Activated T-helper 17 cell treated with anti-CD3 and anti-CD28 coated beads, Interleukin-2, amount 50 U/mL, for 72 hours (primary cell): ENCODE measurements at places on chromosomes 16 and 17. TPM values are rescaled to one million over a fixed set of nuclear protein-coding genes. Genes with fewer than 3 reads are reported as not detected.

ZFHX3 gene
- total RNA-seq, result 0.21 TPM

SERPINF2 gene
- total RNA-seq, result 0.85 TPM

DNA sequence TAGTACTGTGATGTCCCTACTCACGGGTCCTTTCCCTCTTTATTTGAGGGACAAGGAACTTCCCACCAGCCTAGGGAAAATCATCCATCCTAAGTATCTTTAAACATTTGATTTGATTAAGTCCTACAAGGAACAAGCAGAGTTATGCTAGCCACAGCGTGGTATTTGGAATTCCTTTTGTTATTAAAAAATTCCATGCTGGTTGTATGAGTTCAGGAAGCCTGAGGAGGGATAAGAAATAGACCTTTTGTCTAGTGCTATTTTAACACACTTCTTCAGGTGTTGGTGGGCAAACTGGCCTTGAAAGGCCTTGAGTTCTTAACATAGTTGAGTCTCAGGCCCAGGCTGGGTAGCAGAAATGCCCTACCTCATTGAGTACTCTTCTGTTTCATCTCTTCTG is 105.4 kb upstream of the TBX2 start:
- no peak for ATAC-seq

GPR142 gene
- not detected for total RNA-seq

GRCh38 chr16:84750575-84750974 is 50.8 kb downstream of the USP10 start:
- ATAC-seq, result no peak

FAM20A gene
- total RNA-seq, result not detected

DNA sequence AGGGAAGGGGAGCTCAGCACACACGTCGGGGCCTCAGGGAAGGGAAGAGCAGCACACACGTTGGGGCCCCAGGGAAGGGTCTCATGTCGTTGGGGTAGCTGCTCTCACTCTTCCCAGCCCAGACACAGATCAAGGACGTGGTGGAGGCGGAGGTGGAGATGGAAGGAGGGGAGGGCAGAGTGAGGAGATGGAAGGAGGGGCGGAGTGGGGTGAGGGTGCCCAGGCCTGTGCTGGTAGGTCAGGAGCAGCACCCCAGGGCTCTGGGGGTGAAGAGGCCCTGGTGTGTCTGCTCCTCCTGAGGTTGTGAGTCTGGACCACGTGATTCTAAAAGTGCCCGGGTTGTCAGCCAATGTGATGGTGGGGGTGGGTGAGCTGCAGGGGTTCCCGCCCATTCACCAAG is 14.9 kb downstream of the CLCN7 start:
- ATAC-seq, result no peak

TCAP gene
- total RNA-seq, result 2.0 TPM

- ATAC-seq, result no peak
Observed at GRCh38 chr17:74244128-74244527, 29.9 kb upstream of the DNAI2 start.

SPATA22 gene
- total RNA-seq, result not detected

DNA sequence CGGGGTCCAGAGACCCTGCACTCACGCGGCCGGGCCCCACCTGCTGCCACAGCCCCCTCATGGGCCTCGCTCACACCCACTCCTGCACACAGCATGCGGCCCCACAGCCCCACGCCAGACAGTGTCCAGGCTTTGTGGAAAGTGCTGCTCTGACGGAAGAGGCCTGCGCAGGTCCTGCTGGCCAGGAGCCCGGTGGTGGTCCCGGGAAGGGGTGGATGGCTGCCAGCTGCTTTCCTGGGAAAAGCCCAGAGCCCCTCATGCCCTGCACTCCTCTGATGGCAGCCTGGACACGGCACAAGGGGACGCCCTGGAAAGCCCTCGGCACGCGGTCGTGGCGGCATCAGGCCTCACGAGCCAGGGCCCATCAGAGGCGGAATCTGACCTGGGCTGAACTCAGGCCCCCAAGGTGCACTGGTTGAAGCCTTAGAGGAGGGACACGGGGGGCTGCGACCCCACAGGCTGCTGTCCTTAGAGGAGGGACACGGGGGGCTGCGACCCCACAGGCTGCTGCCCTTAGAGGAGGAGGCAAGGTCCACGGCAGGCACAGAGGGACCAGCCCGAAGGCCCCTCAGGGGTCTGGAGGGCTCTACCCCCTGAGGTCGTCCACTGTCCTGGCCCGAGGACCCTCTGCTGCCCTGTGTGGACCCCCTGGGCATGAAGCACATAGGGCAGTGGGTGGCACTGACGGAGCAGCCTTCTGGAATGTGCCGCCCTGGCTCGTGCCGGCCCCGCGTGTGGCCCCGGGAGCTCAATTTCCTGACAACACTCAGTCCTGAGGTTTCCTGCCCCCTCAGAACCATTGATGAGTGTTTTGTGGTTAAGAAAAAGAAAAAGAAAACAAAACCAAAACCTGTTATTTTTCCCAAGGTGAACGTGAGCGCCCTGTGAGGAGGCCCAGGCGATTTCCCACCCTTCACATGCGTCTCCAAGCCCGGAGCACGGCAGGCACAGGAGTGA is 22.1 kb downstream of the SOX8 start:
- peak; percentile 76 for ATAC-seq

DNA sequence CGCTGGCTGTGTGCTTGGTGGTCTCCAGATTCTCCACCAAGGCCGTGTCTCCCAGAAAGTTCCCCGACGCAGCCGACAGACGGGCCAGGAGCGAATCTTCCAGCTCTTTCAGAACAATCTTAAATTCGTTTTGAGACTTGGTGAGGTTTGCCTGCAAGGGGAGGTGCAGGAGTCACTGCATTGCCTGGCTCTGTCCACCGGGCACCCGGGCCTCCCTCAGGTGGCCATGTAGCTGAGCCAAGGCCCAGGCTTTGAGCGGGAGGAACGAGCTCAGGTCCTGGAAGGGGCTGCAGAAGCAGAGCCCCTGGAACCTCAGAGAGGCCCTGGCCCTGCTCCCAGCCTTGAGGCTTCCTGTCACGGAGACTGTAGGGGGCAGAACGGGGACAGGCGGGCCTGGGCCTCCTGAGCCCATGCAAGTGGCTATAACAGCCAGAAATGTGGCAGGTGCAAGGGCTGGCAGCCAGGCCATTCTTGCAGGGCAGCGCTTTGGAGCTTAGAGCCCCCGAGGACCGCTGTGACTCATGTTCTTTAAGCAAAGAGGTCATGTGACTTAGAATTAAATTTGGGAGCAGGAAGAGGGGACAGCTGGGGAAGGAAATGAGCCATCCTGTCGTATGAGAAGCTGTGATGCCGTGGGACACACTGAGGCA is 72.4 kb downstream of the PGS1 start:
- ATAC-seq, result no peak

GRCh38 chr16:71895679-71896365 is 491 bp downstream of the IST1 start:
- ATAC-seq, result peak; percentile 32

- ATAC-seq, result no peak
Observed at GRCh38 chr16:51321251-51321650, 170.2 kb upstream of the SALL1 start.

ESRP2 gene
- 0.15 TPM for total RNA-seq

NAGS gene
- 0.48 TPM for total RNA-seq

- ATAC-seq, result no peak
Observed at GRCh38 chr16:58306327-58306726, 11.5 kb upstream of the PRSS54 start.

OMG gene
- 0.26 TPM for total RNA-seq

DNA sequence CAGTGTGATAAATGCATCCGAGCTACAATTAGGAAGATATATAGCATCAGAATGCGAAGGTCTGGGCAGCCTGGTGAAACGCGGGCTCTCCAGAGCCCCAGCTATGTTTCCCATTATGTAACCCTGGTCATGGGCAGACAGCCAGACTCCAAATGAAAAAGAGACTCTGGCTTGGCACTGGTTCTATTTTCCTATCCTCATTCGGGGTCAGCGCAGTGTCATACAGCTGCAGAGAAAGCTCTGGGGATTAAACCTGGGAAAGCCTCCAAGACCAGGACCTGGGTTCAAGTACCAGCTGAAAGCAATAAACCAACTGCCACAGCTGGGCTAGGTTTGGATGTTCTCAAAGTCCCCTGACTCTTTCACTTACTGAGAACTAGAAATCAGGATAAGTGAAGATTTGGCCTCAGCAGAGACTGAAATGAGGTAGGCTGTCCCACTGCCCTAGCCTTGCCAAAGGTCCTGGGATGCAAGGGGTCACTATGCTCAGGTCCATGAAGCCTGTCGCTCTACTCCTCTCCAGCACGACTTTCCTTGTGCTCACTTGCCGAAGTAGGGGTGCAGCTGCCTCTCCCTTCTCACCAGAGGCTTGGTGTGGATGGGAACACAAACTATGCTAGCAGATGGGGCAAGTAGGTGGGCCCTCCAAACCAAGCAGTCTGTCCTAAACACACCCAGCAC is 123.8 kb downstream of the SMG6 start:
- no peak for ATAC-seq

WNT3 gene
- not detected for total RNA-seq

GRCh38 chr17:82302991-82303943 is 14.1 kb downstream of the CD7 start:
- ATAC-seq, result no peak

C16orf86 gene
- total RNA-seq, result 1.5 TPM

KRT32 gene
- not detected for total RNA-seq

KRT39 gene
- total RNA-seq, result not detected

P2RX1 gene
- 1.6 TPM for total RNA-seq

- no peak for ATAC-seq
Observed at GRCh38 chr16:54389836-54390494, 103.4 kb upstream of the IRX3 start.

HIGD1B gene
- not detected for total RNA-seq

RHBDF2 gene
- 33.3 TPM for total RNA-seq

LYRM9 gene
- total RNA-seq, result 1.4 TPM

ITGA3 gene
- 5.3 TPM for total RNA-seq

DNASE1L2 gene
- 2.4 TPM for total RNA-seq

DNA sequence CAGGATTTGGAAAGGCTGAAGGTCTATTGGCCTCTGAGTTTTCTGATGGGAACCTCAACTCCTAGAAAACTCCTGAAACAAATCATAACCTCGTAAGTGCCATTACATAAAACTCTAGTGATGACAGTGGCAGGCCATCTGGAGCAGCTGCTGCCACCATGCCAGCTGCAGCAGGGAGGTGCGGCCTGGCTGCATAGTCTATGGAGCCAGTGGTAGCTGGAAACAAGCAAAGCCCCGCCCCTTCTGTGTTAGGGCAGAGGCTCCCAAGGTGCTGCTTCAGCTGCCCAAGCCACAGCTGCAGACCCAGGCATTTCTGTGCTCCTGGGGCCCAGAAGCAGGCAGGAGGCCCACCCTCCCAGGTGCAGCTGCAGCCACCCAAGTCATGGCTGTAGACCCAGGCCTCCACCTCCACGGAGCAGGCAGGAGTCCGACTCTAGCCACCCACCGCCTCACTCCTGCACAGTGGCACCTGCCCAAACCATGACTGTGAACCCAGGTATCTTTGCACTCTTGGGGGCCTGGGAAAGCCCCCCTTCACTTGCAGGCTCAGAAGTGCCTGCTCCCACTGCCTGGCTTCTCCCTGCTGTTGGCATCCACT is 254.1 kb upstream of the KCNJ16 start:
- no peak for ATAC-seq

DNA sequence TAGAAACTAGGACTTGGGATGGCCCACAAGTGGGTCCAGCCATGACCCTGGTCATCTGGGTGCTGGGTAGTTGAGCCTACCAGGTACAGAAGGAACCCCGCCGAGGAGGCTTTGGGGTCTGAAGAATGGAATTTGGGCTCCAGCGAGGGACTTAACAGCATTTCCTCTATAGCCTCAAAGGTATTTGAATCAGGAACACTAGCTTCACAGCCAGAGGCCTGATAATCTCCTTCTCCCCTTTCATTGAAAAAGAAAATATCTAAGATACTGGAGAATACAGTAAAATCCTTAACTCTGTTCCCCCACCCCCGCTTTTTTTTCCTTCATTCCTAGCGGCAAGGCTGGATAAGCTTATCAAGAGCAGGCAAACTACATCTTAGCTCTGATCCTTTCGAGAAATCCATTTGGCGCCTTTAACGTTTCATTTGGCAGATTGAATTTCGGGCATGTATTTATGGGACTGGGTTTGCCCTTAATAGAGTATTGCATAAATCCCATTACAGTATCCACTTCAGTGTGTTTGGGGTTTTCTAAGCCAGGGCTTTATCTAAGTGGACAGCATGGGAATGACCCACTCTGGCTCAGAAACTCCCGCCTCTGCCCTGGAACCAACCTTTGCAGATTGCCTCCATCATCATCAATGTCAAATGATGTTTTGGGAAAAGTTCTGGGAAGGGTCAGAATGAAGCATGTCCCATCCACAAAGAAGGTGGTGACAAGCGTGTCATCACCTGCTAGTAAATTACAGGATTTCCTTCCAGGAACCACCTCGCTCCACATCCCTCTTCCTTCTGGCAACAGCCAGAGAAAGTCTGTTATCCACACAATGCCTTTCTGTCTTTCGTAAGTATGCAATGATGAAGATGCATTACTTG is 36.9 kb downstream of the XYLT1 start:
- no peak for ATAC-seq

HIC1 gene
- total RNA-seq, result 22.8 TPM

DNA sequence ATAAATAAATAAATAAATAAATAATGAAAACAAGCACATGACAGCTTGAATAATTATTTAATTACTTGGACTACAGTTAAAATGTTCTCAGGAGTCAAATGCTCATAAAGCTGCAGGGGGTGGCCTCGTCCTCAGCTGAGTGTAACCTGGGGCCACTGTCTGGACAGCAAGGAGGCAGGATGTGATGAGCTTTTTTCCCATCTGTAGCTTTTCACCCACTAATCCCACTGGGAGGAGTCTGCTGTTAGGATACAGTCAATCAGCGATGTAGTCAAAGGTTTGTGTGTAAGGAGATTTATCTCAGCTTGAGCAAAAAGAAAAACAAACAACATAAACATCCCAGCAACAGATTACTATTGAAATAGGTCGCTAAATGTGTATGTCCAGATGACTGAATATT is 22.5 kb downstream of the ZCCHC14 start:
- ATAC-seq, result no peak
